ENCODE measurements at places on chromosomes 2 and 18.

- no peak for DNase-seq
These were observed 18.1 kb downstream of the MROH2A start for GRCh38 chr2:233796254-233796653.

DNA sequence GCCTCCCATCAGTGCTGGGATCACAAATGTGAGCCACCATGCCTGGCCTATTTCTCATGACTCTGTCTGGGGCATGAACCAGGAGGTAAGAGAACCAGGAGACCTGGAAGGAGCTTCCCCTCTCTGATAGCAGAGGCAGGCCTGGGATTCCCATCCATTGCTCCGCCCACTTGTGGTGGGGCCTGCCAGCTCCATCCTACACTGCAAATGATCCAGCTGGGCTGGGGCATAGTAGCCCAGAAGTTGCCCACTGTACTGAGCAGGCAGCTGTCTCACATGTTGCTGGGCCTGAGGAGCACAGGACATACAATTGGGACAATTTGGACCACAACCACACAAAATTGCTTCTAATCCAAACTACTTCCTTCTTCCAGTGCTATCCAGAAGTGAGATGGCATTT is 91.0 kb downstream of the MARCHF4 start:
- no peak for DNase-seq

- DNase-seq: no peak
These were observed 20.5 kb upstream of the MYCN start for GRCh38 chr2:15919716-15920434.

DNA sequence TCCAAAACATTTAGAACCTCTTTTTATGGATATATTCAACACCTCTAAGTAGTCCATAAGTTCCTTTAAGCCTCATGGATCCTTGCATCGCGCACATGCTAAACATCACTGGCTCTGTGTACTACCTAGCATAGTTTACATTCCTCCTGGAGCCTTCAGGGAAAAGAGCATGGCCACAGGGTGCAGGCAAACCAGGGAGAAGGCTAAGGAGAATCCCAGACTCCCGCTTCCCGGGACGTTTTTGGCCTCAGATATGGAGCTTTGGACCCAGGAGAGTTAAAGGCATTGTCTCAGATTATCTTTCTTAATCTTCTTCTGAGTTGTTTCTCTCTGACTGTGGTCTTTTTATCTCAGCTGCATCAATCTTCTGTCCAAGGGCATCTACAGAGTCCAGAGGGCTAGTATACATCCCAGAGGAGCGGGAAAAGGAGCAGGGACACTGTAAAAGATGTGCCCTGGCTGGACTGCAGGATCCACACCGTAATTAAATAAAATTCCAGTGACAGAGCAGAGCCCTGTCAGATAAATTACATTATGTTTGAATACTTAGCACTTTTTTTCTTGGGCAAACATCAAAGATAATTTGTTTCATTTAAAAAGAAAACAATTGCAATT is 36.9 kb downstream of the RIT2 start:
- peak; percentile 49 for DNase-seq

GRCh38 chr2:84785950-84786349 is 94.9 kb downstream of the TRABD2A start:
- no peak for DNase-seq

- no peak for DNase-seq
These were observed 72.7 kb upstream of the MGAT5 start for GRCh38 chr2:134181219-134181618.

GRCh38 chr2:157872791-157873190 is 3.3 kb downstream of the ACVR1 start:
- no peak for DNase-seq

- no peak for DNase-seq
These were observed 1.6 kb downstream of the BAZ2B start for GRCh38 chr2:159614534-159615366.
